ENCODE measurements at places on chromosomes 6 and 20.

GRCh38 chr20:46206025-46206424 lies 87.9 kb downstream of the CD40 start:
- DNase-seq: peak; percentile 2

- peak; percentile 33 for DNase-seq
Measured at GRCh38 chr6:33073431-33073871, at the start of gene HLA-DPA1. Gene HLA-DPA1 (minus strand): TSS chr6:33073649.

- no peak for DNase-seq
Measured at GRCh38 chr6:24227556-24227955, 101.5 kb downstream of the NRSN1 start.

DNA sequence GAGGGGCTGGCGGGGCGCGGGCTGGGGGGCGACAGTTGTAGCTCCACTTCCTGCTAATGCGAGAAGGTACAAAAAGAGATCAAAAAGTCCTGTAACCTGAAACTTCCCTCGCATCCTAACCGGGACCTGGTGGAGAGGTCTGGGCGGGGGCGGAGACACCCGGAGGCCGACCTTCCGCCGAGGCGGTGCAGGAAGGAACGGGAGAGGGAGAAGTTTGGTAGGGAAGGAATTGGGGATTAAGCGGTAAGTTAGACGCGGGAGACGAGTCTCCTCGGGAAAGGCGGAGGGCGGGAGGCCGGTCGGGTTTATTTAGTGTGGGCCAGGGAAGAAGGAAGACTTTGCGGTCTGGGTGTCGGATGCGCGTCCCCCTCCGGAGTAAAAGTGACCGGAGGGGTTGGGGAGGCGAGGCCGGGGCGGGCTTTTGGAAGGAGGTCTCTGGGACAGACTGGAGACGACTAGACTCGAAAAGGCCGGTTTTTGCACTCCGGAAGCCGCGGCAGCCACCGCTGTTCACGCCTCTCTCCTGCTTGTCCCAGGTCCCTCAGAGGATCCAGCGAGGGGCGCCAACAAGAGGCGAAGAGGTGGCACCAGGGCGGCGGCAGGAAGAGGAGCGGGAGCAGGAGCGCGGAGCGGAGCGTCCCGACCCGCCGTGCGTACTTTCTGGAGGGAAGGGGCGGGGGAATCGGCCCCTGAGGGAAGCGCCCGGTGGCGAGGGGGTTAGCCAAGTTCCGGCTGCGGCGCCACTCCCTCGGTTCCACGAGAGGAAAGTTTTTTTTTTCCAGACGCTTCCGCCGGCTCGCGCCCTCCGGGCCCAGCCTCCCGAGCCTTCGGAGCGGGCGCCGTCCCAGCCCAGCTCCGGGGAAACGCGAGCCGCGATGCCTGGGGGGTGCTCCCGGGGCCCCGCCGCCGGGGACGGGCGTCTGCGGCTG lies 734 bp downstream of the TPBG start:
- peak; percentile 25 for DNase-seq

- no peak for DNase-seq
Measured at GRCh38 chr6:155031091-155031490, 36.0 kb downstream of the TIAM2 start.

DNA sequence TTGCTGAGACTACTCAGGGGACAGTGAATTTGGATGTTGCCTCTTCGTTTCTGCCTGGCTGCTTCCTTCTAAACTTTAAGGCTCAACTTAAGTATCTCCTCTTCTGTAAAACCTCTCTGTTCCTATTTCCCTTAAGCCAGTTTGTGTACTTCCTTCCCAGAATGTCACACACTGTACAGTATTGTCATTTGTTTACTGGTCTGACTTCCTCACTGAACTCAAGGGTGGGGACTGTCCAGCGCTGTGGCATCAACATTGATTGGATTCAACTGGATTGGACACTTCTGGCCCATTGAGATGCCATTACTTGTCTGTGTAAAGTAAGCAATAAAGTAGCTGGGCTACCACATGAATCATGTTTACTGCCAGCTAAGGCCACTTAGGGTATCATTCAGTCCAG lies 69.7 kb downstream of the ANKS1A start:
- no peak for DNase-seq

- no peak for DNase-seq
Measured at GRCh38 chr6:118980063-118980462, 45.1 kb upstream of the MCM9 start.

All from activated CD4-positive, alpha-beta T cell treated with anti-CD3 and anti-CD28 coated beads, Interleukin-2, amount 50 U/mL, for 48 hours (primary cell).